ENCODE measurements at places on chromosomes 16 and 17.

- DNase-seq = no peak
Observed at GRCh38 chr16:22397931-22398330, 23.5 kb upstream of the CDR2 start.

DNA sequence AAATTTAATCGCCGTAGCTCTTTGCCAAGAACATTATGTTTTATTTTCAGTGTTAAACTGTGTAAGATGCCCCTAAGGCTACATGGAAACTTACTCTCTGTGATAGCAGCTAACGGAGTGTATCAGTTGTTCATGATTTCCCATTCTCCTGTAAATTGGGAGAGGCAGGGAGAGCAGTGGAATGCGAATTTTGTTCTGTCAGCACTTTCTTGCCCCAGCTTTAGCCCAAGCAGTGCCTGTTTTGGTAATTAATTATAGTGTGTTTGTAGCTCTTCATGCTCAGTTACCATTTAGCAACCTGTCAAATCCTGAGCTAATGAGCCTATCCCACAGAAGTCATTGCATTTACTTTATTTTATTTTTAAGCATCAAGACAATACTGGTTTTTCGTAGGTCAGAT is 475.1 kb upstream of the RBFOX1 start:
- DNase-seq = no peak

GRCh38 chr17:35447499-35447898 is 1.1 kb downstream of the SLFN13 start:
- no peak for DNase-seq

DNA sequence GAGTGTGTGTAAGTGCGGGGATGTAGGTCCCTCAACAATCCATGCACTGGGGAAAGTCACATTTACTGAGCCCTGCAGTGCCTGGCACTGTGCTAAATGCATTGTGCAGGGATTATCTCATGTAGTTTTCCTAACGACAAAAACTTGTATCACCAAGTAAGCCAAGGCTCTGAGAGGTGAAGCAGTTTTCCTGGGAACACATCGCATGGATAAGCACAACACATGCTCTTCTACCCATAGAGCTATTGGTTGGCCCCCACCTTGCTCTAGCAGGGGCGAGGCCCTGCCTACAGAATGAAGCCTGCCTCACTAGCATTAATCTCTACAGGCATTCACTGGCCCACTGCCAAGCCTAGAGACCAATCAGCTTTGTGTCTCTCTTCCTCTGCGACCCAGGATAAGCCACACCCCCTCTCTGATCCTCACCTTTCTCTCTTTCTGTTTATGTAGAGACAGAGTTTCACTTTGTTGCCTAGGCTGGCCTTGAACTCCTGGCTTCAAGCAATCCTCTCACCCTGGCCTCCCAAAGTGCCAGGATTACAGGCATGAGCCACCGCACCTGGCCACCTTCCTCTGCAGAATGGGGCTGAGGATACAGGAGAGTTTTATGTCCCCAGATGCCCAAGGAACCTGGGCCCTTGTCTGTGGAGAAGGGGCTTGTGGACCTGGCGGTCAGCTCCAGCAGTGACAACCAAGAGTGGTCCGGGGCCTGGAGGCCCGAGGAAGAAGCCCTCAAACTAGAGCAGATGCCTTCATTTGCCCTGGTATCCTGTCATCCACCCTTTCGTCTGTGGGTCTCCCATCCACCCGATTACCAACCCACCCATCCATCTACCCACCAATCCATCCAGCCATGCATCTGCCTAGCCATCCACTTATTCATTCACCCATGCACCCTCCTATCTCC is 12.8 kb downstream of the CDH16 start:
- DNase-seq = no peak

DNA sequence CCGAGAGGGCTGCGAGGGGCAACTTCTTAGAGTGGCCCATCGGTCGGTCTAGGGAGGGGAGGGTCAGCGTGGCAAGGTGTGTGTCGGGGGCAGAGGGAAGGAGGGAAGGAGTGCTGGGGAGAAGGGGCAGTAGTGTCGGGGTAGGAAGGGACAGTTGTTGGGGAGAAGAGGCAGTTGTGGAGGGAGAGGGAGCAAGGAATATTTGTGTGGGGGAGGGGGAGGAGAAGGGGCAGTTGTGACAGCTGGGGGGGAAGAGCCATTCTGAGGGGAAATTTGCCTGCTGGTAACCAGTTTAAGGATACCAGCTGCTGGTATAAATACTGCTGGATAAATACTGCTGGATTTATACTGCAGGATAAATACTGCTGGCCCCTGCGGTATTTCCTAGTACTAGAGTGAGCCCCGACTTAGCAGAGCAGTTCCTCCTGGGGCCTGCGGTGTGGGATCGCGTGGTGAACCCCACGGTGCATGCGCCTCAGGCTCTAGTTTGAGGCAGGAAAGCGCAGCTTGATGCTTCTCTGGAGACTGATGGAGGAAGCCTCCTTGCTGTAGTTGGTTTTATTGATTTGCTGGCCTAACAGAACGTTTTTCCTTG is 309 bp downstream of the DNAH2 start:
- DNase-seq = no peak

DNA sequence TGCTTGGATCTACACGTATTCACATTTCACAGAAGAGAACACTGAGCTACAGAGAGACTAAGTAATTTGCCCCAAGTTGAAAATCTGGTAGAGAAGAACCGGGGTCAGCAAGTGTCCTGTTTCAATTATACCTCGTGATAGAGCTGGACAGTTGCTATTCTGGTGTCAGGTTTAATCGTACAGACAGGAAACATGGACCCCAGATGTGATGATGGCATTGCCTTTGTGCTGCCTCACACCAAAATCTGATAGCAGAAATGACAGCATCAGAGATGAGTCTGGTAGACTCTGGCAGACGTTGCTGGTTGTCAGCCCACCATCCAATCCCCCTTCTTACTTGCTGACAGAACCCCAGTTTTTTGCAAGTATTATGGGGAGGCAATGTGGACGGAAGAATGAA is 112.1 kb upstream of the FOXF1 start:
- no peak for DNase-seq

- DNase-seq = no peak
Observed at GRCh38 chr17:81804559-81805399, 829 bp downstream of the GCGR start.

DNA sequence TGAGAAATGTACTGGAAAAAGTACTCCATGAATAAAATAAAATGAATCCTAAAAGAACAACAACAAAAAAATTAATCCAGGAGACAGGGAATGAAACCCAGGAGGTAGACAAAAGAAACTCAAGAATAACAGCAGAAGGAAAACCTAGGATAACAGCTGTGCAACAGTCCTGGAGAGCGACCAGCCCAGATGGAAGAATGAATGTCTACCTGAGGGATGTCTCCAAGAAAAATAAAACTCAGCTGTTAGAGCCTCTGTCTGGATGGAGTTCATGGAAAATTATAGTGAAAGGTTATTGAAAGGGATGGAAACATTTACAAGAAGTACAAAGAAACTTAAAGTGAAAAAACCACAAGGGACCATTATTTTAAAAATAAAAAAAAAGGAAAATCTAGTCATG is 135.8 kb upstream of the CA10 start:
- no peak for DNase-seq

- no peak for DNase-seq
Observed at GRCh38 chr17:1733759-1734158, 8.9 kb upstream of the SERPINF2 start.

DNA sequence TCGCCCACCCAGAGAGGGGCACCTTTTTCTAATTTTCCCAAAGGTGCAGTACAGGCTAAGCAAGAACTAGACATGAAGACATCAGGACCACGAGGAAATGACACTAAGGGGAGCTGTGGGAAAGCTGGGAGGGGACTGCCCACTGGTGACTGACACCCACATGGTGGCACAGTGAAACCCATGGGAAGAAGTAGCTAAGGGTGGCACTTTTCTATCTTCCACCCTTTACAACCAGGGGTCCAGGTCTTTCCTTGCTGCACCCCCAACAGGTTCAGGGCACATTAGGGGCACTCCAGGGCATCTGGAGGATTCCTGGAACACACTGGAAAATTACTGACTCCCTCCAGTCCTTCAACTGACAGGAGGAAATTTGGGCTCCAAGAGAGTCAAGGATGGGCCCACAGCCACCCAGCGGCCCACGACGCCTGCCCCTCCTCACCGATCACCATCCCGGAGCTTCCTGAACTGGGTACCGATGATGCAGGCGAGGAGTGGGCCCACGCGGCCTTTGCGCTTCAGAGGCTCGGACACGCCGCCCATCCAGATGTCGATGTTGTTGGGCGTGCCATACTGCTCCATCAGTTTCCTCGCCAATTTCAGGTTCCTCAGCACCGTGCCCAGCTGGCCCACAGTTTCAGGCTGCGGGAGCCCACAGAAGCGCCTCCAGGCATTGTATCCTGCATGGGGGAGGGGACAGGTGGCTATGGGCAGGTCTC is 9.4 kb downstream of the MPO start:
- no peak for DNase-seq

DNA sequence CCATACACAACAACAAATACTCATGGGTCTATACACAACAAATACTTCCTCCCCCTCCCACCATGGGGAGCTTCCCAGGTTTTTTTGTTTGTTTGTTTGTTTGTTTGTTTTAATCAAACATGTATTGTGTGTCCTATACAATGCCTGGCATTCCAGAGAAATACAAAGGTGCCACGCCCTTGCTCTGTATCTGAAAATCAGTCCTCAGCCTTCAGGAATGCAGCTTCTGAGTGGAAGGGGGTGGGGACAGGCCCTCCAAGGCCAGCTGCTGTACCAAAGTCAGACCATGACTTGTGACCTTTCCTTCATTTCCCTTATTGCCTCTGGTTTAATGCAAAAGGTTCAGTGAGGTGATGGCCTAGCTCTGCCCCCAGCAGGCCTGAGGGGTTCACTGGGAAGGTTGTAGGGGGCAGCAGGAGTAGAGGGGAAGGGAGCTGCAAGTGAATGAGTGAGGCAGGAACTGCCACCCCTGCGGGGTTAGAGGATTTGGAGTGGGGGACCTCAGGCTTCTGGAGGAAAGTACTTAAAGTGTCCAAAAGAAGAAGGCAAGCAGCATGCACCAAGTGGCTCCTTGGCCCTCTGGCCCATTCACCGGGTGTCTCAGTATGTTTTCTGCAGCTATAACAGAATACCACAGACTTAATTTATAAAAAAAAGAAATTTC is 105.2 kb downstream of the CLEC16A start:
- DNase-seq = no peak

GRCh38 chr17:82170412-82170961 is 42.2 kb downstream of the CCDC57 start:
- no peak for DNase-seq

DNA sequence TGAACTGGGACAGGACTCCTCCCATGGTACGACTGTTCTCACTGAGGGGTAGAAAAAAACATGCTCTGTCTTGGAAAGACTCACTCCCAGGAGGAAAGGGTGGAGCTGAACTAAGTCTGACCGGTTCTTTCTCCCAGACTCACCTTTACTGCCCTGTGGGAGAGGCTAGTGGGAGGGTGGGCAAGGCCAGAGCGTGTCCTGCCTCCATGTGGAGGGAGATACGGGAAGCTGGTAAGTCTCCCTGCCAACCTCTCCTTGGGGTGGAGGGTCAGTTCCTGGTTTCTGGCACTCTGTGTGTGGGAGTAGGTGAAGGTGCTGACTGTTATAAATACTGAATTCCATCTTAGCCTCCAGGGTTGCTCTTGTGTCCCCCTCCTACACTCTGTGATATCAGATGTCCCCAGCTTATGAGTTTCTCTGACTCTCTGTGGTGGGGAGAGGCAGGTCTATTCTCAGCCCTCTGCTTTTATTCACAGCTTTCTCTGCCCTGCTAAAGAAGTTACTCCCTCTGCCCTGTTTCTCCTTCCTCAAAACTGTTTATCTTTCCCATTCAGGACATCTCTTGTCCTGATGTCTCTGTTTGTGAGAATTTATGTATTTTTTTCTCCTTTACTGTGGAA is 26.9 kb upstream of the FAM20A start:
- no peak for DNase-seq

DNA sequence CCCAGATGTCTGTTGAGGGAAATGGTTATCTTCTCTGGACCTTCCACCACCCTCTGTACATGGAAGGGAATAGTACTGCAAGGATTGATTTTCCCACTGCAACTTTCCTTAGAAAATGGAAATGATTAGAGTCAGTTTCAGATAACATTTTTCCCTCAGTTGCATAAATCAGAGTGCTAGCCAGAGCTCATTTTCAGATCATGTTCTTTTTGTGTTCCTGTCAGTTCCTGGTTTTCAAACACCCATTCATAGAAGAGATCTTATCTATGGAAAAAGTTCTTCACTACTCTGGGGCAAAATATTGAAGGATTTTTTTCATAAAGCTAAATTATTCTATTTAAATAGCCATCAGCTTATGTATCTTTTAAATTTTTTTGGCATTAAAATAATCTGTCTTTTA is 11.7 kb upstream of the COX10 start:
- DNase-seq = no peak

- DNase-seq = no peak
Observed at GRCh38 chr16:84751241-84751640, 51.4 kb downstream of the USP10 start.

DNA sequence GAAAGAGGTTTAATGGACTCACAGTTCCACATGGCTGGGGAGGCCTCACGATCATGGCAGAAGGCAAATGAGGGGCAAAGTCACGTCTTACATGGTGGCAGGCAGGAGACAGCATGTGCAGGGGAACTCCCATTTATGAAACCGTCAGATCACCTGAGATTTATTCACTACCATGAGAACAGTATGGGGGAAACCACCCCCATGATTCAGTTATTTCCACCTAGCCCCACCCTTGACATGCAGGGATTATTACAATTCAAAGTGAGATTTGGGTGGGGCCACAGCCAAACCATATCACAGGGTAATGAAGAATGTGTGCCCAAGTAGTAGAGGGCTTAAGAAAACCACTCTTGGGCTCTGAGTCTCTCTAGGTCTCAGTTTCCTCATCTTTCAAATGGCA is 85.1 kb downstream of the PRKCB start:
- DNase-seq = no peak

DNA sequence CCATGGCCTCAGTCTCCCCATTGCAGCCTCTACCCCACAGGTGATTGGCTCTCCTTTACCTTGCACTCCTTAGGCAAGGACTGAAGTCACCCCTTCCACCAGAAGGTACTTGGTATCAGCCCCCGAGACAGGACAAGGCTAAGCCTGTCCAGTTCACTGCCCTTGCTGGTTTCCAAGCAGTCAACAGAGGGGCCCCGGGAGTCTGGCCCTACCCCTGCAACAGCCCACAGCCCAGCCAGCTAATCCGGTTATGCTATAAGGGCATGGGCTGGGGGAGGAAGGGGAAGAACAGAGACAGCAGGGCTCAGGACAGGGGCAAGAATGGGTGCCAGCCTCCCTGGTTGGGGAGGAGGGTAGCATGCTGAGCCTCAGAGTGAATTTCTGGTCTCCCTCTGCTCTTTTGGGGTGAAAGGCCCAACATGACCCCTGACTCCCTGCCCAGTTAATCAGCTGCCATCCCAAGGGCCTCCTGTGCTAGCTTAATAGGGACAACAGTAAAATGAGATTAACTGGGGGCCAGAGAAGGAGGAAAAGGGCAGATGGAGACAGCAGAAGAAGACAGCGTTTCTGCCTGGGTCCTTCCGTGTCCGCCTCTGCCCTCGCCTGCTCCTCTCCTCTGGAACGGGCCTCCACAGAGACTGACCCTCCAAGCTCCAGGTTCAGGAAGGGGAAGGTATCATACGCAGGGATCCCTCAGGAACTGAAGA is 10.7 kb downstream of the DLG4 start:
- no peak for DNase-seq

- no peak for DNase-seq
Observed at GRCh38 chr17:66354981-66355380, 52.6 kb downstream of the PRKCA start.

GRCh38 chr17:64067657-64068056 is 47.2 kb upstream of the ICAM2 start:
- no peak for DNase-seq
